T-helper 9 cell (primary cell): ENCODE measurements at places on chromosomes 2 and 18.

- no peak for DNase-seq
Measured at GRCh38 chr2:56587456-56587855, 403.7 kb downstream of the CCDC85A start.

DNA sequence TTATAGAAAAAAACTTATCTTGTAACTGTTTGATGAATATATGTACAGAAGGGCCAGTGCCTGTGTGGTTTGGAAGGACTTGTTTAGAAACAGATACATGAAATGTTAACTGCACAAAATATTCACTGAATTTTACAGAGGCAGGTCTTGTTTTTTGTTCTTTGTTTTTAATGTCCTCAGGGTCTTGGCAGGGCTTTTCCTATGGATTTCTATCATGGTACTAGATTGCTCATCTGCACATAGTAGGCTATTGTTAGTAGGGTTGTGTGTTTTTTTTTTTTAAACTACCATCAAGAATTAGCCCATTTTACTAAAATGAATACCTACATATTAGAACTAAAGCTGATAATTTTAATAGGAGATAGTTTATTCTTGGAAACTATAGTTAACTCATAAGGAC lies 3.5 kb downstream of the CABYR start:
- DNase-seq = no peak

GRCh38 chr2:191935247-191935646 lies 88.4 kb upstream of the CAVIN2 start:
- no peak for DNase-seq

GRCh38 chr18:9739516-9739915 lies 31.4 kb downstream of the RAB31 start:
- DNase-seq = no peak

GRCh38 chr2:149648282-149649030 lies 60.9 kb upstream of the MMADHC start:
- DNase-seq = no peak

DNA sequence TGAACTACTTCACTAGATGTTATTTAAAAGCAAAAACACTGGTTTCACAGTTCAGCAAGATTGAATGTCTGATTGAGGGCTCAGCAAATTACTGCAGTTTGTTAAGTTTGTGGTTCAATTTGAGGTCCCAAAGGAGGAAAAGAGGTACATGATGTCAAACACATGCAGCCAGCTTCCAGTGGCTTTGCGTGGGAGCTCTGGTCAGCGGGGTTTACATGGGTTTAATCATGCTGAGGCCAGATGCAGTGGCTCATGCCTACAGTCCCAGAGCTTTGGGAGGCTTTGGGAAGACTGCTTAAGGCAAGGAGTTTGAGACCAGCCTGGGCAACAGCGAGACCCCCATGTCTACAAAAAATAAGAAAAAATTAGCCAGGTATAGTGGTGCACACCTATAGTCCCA lies 111.5 kb downstream of the MAPK4 start:
- DNase-seq = no peak

- no peak for DNase-seq
Measured at GRCh38 chr2:43194121-43194869, 32.1 kb downstream of the ZFP36L2 start.

DNA sequence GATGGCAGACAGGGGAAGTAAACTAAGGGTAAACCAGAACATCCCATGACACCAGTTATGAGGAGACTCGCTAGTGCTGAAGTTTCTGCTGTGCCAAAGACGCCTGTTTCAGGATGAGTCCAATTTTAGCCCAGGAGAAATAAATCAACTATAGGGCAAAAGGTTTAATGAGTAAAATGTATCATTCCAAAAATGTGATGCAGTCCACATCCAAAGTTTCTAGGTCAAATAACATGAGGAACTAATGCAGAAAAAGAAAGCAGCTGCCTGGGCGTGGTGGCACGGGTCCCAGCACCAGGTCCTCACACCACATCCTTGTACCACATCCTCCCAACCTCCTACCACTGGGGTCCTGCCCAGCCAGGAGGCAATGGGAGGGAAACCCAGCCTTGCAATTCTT lies 126.9 kb upstream of the CTAGE1 start:
- no peak for DNase-seq

GRCh38 chr2:241931084-241931975 lies 61.8 kb downstream of the RTP5 start:
- no peak for DNase-seq
